NCI-H226 (cell line): ENCODE measurements at places on chromosomes 2 and 18.

DNA sequence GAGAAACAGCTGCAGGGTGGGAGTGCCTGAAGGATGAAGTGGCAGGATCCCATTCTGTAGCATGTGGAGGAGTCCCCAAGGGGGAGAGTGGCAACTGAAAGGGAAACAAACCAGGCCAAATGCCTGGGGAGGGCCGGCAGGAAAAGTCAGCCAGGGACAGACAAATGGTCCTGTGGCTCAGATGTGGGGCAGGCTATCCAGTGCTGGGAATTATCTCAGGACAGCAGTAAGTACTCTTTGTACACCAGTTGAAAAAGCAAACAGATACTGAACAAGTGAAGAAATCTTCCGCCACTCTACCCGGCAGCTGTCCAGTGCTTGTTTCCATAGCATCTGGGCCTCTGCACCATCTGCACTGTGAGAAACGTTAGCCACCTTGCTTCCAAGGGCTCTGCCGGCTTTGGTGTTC, 408.9 kb downstream of the LRATD1 start:
- no peak for DNase-seq

- no peak for DNase-seq
These were observed 49.3 kb upstream of the RAB6D start for GRCh38 chr2:131413148-131413747.

DNA sequence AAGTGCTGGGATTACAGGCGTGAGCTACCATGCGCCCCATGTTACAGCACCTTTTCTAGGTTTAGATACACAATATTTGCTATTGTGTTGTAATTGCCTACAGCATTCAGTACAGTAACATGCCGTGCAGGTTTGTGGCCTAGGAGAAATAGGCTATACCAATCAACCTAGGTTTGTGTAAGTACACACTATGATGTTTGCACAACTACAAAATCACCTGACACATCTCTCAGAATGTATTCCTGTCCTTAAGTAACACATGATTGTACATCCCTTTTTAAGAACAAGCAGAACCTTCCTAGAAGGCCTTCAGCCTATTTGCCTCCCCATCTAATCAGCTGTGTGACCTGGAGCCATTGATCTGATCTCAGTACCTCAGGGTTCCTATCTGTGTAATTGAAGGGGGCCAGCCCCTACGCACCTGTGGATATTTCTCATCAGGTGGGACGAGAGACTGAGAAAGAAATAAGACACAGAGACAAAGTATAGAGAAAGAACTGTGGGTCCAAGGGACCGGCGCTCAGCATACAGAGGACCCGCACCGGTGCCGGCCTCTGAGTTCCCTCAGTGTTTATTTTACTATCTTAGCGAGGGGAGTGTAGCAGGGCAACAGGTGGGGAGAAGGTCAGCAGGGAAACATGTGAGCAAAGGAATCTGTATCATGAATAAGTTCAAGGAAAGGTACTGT, 18.7 kb upstream of the TMBIM1 start:
- DNase-seq: no peak

- no peak for DNase-seq
These were observed 78.4 kb downstream of the SEPTIN10 start for GRCh38 chr2:109535217-109535946.

DNA sequence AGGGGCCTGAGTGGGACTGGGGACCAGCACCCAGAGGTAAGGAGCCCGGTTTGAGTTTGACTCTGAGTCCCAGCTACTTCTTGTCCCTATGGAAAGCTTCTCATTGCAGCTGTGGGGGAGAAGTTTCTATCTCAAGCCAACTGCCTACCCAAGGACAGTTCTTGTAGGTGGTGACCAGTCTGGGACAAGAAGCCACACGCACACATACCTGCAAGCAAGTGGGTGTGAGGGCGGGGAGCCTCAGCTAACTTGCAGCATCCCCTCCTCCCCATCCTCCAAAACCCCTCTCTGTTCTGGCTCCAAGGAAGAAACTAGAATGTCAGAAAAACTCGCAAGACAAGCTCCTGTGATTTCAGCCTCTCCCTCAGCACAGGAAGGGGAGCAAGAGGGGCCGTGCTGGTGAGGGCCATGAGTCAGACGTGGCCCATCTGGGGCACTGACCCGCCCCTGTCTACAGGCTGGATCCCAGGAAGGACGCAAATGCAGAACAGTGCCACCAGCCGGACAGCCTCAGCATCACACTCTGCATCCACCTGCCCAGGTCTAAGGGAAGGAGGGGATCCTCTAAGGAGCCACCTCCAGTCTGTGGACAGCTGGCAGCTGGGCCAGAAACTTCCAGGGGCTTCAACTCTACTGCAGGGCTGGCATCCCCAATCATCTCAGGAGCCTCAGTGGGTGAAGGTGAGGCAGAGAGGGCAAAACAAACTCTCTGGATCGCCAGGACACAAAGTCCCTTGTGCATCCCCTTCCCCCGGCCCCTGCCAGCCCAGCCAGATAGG, 103.4 kb downstream of the TNS1 start:
- peak; percentile 58 for DNase-seq

- DNase-seq: no peak
These were observed 25.5 kb downstream of the SP5 start for GRCh38 chr2:170740660-170741059.
